Left cardiac atrium (tissue), 4 donors: ENCODE measurements at places on chromosomes 4 and X. TPM values are rescaled to one million over a fixed set of nuclear protein-coding genes. Genes with fewer than 3 reads are reported as not detected.

GRCh38 chr4:150974252-150974640 is 40.8 kb downstream of the LRBA start:
- no peak for DNase-seq

Gene CYTL1
- total RNA-seq, result 1.4 TPM

Gene INPP4B
- total RNA-seq, result 11.0 TPM

DNA sequence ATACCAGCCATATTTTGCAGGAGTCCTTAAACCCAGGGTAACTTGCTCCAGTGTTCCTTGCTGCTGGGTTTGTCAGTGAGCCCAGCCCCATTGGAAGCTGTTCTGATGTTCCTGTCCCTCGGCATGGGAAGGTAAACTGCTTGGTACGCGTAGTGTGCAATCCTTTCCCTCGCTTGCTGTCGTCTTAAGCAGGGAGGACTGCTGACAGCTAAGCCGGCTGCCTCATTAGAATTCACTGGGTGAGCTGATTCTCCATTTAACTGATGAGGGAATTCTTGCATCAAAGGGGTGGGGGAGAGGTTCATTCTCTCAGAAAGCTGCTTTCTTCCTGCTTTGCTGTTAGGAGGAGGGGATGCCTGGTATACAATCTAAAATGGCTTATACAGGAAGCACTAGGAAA is 164.6 kb downstream of the MID1IP1 start:
- DNase-seq, result no peak

Gene BMP3
- 0.08 TPM for total RNA-seq
